ENCODE measurements at places on chromosomes 3 and 15.

DNA sequence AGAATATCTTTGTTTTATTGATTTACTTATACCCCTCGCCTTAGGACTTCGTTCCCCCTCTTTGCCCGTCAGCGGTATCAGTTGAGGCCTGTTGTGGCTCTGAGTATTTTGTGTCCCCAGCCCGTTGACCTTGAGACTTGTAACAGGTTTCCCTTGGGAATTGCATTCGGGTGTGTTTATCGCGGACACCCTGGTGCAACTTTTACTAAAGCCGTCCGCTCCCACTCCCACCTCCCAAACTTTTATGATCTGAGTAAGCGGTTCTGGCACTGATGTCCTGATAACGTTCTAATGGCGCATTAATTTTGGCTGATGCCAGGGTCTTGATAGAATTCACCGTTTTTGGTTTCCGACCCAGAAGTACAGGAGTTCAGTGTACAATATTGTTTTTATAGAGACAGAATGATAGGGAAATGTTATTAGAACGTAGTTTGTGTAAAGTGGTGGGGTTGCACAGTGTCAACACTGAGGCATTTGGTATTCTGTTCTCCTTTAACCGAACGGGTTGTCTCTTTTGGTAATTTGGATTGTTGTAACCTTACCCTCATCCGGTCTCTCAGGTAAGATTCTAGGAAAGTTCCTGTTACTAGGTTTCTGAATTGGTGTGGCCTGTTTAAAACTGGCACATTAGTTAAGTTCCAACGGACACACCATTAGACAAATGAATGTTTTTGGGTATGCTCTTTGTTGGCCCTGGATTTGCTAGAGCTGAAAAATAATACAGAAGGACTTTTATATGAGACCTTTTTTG, 47.8 kb downstream of the OIP5 start:
- H3K36me3 ChIP-seq = peaks cover 46% of the 10 kb centered on the region
- peaks cover 39% of the 10 kb centered on the region for H3K4me1 ChIP-seq
- no peak for DNase-seq
- H3K27me3 ChIP-seq = no peaks in the 10 kb centered on the region

- peaks cover 27% of the 10 kb centered on the region for H3K4me1 ChIP-seq
- H3K27me3 ChIP-seq = no peaks in the 10 kb centered on the region
- no peak overlapping the region for H3K4me3 ChIP-seq
- peaks cover 11% of the 10 kb centered on the region for H3K36me3 ChIP-seq
- H3K27ac ChIP-seq = no peak overlapping the region
- DNase-seq = no peak
Measured at GRCh38 chr3:63949005-63949404, 36.8 kb upstream of the SCAANT1 start.

- H3K4me3 ChIP-seq = no peak overlapping the region
- H3K27me3 ChIP-seq = no peaks in the 10 kb centered on the region
- no peak for DNase-seq
Measured at GRCh38 chr15:84929795-84930603, 45.5 kb downstream of the SLC28A1 start.

DNA sequence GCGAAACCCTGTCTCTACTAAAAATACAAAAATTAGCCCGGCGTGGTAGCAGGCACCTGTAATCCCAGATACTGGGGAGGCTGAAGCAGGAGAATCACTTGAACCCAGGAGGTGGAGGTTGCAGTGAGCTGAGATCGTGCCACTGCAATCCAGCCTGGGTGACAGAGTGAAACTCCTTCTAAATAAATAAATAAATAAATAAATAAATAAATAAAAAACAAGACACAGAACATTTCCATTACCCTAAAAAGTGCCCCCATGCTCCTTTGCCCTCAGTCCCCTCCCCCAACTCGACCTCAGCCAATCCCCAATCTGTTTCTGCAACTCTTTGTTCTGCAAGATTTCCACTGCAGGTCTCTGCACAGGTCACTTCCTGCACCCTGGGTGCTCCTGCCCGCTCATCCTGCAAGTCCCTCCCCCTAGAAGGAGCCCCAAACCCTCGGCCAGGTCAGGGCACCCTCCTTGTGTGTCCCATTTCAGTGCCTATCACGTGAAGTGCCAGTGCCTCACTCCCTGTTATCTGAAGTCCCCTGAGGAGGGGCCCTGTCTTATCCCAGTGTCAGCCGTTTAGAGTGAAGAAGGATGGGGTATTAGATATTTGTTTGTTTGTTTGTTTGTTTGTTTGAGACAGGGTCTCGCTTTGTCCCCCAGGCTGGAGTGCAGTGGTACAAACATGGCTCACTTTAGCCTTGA, 1.1 kb downstream of the FAM240A start:
- no peak overlapping the region for H3K4me3 ChIP-seq
- H3K27me3 ChIP-seq = no peaks in the 10 kb centered on the region
- no peaks in the 10 kb centered on the region for H3K36me3 ChIP-seq
- no peak for DNase-seq

DNA sequence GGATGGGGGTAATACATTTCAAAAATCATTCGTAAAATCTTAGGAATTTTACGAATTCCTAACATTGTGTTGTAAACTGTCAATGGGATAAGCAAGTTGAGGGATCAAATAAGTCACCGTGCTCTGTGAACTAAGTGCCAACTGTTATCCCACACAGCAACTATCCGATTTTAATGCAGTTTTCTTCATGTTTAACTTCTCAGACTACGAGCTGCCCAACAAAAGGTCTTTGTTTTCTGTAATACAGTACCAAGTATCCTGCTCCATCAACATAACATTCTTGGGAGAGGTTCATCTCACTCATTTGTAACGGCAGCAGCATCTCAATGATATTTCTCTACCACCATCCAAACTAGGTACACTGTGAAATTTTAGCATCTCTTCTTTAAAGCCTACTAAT, 654.1 kb upstream of the LMCD1 start:
- no peak overlapping the region for H3K4me3 ChIP-seq
- H3K27ac ChIP-seq = no peak overlapping the region
- no peaks in the 10 kb centered on the region for H3K27me3 ChIP-seq
- H3K4me1 ChIP-seq = no peaks in the 10 kb centered on the region
- no peak for DNase-seq

DNA sequence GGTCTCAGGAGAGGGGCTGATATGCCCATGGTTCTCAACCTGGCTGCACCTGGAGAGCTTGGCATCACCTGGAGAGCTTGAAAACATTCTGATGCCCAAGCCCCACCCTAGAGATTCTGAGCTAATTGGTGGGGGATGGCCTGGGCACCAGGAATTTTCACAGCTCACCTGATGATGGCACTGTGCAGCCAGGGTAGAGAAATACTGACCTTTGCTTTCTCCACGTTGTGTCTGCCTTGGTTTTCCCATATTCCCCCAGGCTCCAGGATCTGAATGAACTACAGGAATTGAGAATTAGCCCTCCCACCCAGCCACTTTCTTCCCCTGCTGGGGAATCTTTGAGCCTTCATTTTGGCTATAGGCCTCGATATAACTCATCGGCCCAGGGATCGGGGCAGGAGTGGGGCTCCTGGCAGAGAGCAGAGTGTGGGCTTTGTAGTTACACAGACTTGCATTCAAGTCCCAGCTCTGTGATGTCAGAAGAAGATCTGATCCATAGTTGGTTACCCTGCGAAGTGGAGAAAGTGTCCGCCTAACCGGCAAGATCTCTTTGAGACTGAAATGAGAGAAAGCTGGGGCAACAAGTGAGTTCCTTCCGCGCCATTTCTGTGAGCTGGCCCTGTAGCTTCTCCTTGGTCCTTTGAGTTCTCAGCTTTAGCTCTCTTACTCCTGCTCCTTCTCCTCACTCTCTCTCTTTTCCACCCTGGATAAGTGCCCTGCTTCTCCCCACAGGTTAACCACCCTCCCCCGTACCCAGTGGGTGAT, 33.1 kb upstream of the UBE2Q2 start:
- H3K4me1 ChIP-seq = no peaks in the 10 kb centered on the region
- no peaks in the 10 kb centered on the region for H3K27me3 ChIP-seq
- H3K4me3 ChIP-seq = no peak overlapping the region
- H3K36me3 ChIP-seq = no peaks in the 10 kb centered on the region
- no peak for DNase-seq

- H3K4me3 ChIP-seq = no peak overlapping the region
- DNase-seq = no peak
- H3K4me1 ChIP-seq = no peaks in the 10 kb centered on the region
- no peaks in the 10 kb centered on the region for H3K27me3 ChIP-seq
- H3K36me3 ChIP-seq = no peaks in the 10 kb centered on the region
Measured at GRCh38 chr3:25281041-25281731, 146.9 kb upstream of the RARB start.

DNA sequence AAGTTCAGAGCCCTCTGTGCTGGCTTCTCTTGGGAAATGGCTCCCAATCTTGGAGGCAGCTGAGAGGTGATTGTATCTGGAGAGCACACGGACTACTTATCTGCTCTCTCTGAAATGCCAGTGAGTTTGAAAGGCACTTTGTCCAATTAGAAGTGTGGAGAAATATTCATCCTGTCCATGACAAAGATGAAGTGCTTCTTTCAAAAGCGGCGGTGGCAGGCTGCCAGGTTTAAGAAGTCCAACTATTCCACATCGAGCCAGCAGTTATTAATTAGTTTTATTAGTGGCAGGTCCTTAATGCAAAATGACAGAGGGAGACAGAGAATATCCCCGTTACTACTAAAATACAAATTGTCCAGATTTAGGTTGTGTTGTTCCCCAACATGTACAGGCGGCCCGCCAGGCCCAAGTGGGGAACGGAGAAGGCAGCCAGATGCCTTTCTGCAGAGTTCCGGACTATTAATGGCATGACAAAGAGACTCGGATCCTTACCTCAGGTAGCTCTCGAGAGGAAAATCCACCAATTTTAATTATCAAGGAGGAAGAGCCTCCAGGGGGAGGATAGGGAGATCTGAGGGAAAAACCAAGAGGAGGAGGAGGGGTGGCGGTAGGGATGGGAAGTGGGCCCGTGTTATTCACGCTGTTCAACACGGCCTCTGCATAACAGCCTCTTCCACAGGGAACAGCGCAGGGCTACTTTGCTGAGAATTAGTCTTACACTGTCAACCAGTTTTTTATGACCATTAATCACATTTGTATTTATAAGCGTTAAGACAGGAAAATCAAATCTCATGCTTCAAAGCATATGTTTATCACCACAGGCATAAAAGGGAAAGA, 42.0 kb downstream of the RORA start:
- no peak overlapping the region for H3K4me3 ChIP-seq
- DNase-seq = peak; percentile 29
- H3K27me3 ChIP-seq = no peaks in the 10 kb centered on the region
- H3K27ac ChIP-seq = no peak overlapping the region

GRCh38 chr3:101814835-101815234, 34.5 kb upstream of the NFKBIZ start:
- H3K4me3 ChIP-seq = no peak overlapping the region
- H3K4me1 ChIP-seq = peaks cover 15% of the 10 kb centered on the region
- DNase-seq = no peak
- H3K27ac ChIP-seq = no peak overlapping the region

- no peaks in the 10 kb centered on the region for H3K4me1 ChIP-seq
- DNase-seq = no peak
- no peak overlapping the region for H3K4me3 ChIP-seq
- no peak overlapping the region for H3K27ac ChIP-seq
- H3K36me3 ChIP-seq = no peaks in the 10 kb centered on the region
- H3K27me3 ChIP-seq = no peaks in the 10 kb centered on the region
Measured at GRCh38 chr3:87132801-87133200, 94.3 kb upstream of the CHMP2B start.
